ENCODE measurements at places on chromosomes 4 and X.

DNA sequence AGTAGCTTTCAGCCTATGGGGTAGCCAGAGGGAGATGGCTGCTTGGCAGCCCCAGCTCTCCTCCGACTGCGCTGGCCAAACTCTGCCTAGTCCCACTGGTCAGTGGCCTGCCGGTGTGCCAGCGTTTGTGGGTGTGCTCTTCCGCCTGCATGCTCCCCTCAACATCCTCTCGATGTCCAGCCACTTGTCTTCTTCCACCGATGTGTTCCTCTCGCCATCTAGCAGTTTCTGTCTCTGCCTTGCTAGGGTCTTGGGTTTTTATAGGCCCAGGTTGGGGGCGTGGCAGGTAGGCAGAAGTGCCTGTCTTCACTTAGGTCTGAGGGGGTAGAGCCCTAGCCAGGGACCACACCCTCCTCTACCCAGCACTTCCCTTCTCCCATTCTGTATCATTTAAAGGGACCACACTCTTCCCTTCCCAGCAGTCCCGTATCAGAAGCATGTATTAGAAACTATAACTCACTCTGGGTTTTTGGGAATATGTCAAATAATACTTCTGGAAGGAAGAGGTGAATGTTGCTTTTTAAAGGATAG, 124.4 kb downstream of the KDM6A start:
- DNase-seq = no peak

- DNase-seq = no peak
These were observed at the start of gene TRIM2 for GRCh38 chr4:153204247-153204671. TRIM2 (plus strand) TSS chr4:153204443; CDS start chr4:153204531, 88 bp downstream.

- DNase-seq = no peak
These were observed 70.0 kb downstream of the MGST2 start for GRCh38 chr4:139735381-139736273.

- DNase-seq = no peak
These were observed at the start of gene CT55 for GRCh38 chrX:135170877-135171519. CT55 (minus strand) TSS chrX:135171398; CDS start chrX:135171171, 227 bp downstream.

DNA sequence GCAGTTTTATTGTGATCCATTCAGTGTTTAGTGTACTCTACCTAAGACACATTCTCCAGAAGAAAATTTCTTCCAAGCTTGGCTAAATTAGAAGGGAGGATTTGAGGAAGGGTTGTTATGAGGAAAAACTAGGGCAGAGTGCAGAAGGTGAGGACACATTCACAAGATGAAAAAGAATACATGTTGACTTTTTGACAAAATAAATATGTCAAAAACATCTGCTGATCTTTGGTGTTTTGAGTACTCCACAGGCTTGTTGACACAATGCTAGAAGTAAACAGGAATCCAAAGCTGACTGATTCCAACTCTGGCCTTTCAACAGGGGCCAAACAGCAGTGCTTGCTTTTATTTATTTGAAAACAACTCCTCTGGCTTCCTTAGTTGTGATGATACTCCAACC, 125.8 kb upstream of the SLC7A11 start:
- no peak for DNase-seq

- no peak for DNase-seq
These were observed 11.9 kb upstream of the AREG start for GRCh38 chr4:74433043-74433442.

GRCh38 chrX:9269134-9269533, 195.7 kb upstream of the TBL1X start:
- DNase-seq = no peak

DNA sequence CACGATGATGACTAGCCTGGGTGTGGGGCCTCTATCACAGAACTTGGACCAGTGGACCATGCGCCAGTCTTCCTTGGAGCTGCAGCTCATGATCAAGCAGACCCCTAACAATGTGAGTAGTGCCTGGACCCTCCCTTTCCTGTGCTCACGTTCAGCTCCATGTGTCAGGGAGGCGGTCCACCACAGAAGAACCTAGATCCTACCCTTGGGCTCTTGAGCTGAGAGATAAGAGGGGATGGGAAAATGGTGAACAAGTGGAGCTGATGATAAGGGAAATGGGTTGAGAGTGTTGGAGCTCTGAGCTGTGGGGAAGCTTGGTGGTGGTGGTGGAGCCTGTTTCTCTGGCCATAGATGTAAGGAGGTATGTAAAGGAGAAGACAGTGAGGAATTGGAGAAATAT, 13.1 kb downstream of the MED12 start:
- DNase-seq = no peak

DNA sequence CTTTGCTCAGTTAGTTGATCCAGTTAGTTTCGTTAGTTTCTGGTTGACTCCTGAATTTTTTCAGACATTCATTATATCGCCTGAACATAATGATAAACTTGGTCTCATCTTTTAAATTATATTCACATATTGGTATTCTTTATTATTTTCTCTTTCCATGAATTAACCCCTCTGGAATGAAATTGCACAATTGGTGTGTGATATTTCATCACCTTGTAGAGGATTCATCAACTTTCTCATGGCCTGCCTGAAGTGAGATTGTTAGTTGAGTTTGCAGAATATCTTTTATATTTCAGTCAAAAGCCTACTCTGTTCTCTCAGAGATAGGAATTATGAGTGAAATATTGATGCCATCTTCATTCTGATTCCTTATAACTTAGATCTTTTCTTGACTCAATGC, 1160.6 kb upstream of the AGA start:
- no peak for DNase-seq

DNA sequence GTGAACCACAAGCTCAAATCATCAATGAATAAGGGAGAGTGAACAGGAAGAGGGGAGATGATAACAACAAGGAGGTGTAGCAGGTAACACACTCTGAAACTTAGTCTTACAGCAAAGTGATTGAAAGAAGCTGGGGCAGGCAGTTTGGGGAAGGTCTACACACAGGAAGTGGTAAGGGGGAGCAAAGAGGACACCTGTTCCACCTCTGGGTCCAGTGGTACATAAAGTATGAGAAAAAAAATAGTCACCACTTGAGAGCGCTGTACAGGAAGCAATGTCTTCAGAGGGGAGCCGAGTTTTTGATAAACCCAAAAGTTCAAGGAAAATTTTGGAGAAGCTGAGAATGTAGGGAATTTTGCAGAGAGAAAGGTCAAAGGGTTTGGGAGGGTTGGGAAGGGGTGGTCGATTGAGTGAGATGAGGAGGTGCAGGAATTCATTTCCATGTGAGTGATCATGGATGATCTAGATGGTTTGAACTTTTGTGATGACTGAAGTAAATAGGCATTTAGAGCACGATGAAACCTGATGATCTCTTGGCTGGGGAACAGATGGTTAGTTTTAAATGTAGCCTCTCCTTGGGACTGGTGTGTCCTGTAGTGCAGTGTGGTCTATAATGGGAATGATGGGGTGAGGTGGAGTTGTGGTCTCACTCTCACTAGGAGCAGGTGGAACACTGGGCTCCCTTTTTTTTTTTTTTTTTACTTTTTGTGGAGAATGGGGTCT, 142.0 kb downstream of the RBMX2 start:
- no peak for DNase-seq

GRCh38 chrX:31222946-31223345, 151.1 kb upstream of the FTHL17 start:
- DNase-seq = no peak

- no peak for DNase-seq
These were observed 805 bp downstream of the GATB start for GRCh38 chr4:151760002-151760401.

GRCh38 chrX:153379971-153380581, 21.1 kb downstream of the PNMA6E start:
- no peak for DNase-seq

GRCh38 chr4:123891881-123892280, 495.3 kb downstream of the SPRY1 start:
- DNase-seq = no peak

- DNase-seq = no peak
These were observed 135.6 kb upstream of the GPC4 start for GRCh38 chrX:133550665-133551485.

DNA sequence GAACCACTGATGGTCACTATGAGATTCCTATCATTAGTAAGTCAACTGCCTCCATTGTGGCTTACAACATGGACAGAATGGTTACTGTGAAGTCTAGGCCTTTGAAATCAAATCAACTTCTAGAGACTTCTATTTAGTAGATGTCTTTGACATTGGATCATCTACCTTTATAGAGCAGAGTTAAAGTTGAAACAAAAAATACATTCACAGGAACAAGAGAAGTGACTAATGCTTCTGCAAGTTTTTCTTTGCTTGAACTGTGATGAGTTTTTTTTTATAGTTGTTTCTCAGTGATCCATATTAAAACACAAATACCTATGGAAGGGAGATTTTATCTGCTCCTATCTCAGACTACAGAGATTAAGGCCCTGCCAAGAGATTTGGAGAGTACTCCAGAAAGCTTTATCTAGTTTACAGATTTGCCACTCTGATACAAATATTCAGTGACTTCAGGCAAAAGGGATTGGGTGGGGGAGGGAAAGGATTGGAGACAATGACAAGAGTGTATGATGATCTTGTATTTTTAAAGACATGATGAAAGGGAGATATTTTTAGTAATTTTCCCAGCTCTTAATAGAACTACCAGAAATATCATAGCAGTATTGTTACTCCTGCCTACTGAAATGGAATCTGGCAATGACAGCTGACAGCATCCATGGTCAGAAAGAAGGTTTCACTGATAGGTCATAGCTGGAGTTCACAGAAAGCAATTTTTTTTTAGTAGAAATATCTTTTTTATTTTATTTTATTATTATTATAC, 16.0 kb upstream of the EPGN start:
- DNase-seq = no peak

GRCh38 chr4:61923179-61923578, 723.1 kb downstream of the ADGRL3 start:
- DNase-seq = no peak

GRCh38 chrX:39409246-39409917, 608.1 kb downstream of the MID1IP1 start:
- DNase-seq = no peak

DNA sequence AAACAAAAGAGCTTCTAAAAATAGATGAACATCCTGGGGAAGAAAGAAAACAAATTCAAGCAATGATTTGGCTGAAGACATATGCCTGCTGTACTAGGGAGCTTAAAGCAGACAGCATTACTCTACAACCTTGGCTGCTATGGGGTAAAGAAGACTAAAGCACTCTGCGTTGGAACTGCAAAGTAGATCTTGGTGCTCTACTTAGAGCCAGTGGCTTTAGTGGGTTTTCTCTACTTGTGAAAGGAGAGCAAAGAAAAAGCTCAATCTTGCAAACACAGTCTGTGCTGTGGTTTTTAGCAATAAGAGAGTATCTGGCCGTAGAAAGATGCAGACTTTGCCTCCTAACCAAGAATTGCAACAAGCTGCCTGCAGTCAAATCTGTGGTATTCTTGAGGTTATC, 334.7 kb upstream of the NDST3 start:
- no peak for DNase-seq

- DNase-seq = no peak
These were observed 42.7 kb downstream of the SAT1 start for GRCh38 chrX:23825675-23826074.

DNA sequence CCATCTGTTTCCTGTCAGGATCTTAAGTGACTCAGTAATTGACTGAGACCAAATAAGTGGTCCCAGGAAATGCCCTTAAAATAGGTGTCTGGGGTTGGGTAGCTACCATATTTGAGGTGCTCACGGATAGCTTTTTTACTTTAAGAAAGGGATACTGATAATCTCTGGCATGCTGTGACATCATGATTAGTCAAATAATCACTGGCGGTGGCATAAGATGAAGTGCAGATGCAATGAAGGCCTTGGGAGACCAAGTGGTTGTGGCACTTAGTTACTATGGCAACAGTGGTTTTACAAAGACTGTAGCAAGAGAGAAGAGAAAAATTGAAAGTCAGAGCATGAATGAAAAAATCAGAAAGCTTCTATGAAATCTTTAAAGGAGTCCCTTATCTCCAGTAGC, 114.5 kb upstream of the SLIT2 start:
- no peak for DNase-seq

GRCh38 chr4:186244835-186245234, 17.5 kb downstream of the KLKB1 start:
- no peak for DNase-seq

GRCh38 chr4:146640021-146640464, 1.4 kb downstream of the POU4F2 start:
- no peak for DNase-seq

GRCh38 chr4:120865985-120866384, 56.5 kb downstream of the PRDM5 start:
- no peak for DNase-seq

- no peak for DNase-seq
These were observed 15.3 kb downstream of the SEPSECS start for GRCh38 chr4:25144870-25145481.

DNA sequence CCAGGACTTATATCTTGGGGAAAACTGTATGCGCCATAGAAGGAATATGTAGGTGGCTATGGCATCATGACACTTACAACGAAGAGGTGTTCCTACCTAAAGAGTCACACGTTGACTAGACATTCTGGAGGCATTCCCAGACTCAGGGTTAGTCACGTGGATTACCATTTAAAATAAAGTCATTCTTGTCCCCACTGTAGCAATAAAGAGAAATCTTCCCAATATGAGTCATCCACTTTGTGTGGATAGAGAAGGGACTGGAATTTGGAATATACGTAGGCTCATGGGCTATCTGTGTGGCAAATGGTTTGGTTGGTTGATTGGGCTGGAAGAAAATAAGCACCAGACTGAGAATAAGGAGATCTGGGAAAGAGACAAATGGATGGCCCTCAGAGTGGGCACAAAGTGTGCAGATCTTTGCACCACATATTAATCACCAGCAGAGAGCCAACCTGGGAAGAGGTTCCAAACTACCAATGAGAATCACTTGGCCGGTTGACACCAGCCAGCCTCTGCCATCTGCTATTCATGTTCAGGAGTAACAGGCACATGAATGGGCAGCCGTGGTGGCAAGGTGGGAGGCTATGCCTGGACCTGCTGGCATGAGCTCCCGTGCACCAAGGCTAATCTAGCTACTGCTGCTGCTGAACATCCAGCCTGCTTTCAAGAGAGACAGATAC, 41.0 kb downstream of the MTNR1A start:
- no peak for DNase-seq

DNA sequence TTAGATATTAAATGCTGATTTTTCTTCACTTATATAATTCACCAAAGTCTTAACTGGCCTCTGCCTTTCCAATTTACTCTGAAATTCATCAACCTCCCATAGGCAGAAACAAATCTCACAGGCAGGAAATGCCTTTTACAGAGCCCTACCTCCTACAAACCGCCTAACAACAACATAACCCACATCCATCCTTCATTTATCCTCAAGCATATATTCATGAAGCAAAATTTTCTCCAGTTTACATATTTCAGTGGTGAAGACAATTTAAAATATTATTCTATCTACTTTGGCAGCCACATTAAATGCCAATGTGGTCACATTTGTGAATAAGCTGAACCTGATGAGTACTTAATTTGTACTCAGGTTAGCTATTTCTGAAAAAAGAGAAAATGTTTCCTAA, 30.3 kb downstream of the SEPSECS start:
- no peak for DNase-seq
